Pancreas (tissue), 10 donors: ENCODE measurements at places on chromosomes 6 and 20. TPM values are rescaled to one million over a fixed set of nuclear protein-coding genes. Genes with fewer than 3 reads are reported as not detected.

GRCh38 chr6:137729866-137730629, 137.0 kb upstream of the TNFAIP3 start:
- no peaks in the 10 kb centered on the region for H3K4me1 ChIP-seq
- no peak for DNase-seq
- H3K36me3 ChIP-seq: no peaks in the 10 kb centered on the region
- no peak overlapping the region for H3K4me3 ChIP-seq
- H3K27me3 ChIP-seq: no peaks in the 10 kb centered on the region

DNA sequence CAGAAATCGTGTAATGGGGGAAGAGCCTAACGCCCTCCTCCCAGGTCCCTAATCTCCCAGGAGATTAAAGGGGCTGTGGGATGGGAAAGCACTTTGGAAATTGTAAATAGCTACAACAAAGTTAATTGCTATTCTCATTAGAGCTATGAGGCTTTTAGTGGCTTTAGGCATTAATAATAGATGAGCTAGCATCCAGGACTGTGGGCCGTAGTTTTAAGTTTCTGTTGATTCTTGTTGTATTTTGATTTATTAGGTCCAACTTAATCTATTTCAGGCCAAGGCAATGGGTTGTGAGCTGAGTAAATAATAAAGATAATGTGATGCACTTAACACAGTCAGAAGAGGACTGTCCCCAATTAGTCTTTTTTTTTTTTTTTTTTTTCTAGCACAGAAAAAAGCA, 67.7 kb downstream of the ANKRD6 start:
- no peaks in the 10 kb centered on the region for H3K27me3 ChIP-seq
- H3K4me1 ChIP-seq: no peaks in the 10 kb centered on the region
- no peaks in the 10 kb centered on the region for H3K36me3 ChIP-seq
- H3K27ac ChIP-seq: no peak overlapping the region
- no peak for DNase-seq

GRCh38 chr6:79810871-79811270, 136.5 kb downstream of the ELOVL4 start:
- H3K27me3 ChIP-seq: no peaks in the 10 kb centered on the region
- H3K36me3 ChIP-seq: no peaks in the 10 kb centered on the region
- no peak for DNase-seq

Gene PSORS1C1
- polyA plus RNA-seq: 0.70 TPM

DNA sequence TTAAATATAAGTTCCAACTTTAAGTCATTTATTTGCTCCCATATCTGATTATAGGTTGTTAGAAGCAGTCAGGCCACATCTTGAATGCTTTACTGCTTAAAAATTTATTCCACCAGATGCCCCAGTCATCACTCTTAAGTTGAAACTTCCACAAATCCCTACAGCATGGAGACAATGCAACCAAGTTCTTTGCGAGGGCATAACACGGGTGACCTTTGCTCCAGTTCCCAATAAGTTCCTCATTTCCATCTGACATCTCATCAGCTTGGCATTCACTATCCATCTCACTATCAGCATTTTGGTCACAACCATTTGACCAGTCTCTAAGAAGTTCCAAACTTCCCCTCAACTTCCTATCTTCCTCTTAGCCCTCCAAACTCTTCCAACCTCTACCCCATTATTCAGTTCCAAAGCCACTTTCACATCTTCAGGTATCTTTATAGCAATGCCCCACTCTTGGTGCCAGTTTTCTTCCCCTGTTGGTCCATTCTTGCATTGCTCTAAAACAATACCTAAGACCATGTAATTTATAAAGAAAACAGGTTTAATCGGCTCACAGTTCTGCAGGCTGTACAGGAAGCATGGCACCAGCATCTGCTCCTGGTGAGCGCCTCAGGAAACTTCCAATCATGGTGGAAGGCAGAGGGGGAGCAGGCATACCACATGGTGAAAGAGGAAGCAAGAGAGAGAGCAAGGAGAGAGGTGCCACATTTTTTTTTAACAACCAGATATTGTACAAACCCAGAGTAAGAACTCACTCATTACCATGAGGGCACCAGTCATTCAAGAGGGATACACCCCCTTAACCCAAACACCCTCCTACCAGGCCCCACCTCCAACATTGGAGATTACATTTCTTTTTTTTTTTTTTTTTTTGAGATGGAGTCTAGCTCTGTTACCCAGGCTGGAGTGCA, 15.9 kb upstream of the ITPR3 start:
- H3K36me3 ChIP-seq: no peaks in the 10 kb centered on the region
- H3K4me1 ChIP-seq: no peaks in the 10 kb centered on the region
- no peaks in the 10 kb centered on the region for H3K27me3 ChIP-seq
- no peak for DNase-seq

Gene NFATC2
- 1.5 TPM for polyA plus RNA-seq

Gene WASF1
- polyA plus RNA-seq: 3.8 TPM

GRCh38 chr6:3318821-3319540, 60.2 kb downstream of the PSMG4 start:
- DNase-seq: no peak
- no peaks in the 10 kb centered on the region for H3K4me1 ChIP-seq
- H3K36me3 ChIP-seq: no peaks in the 10 kb centered on the region
- no peaks in the 10 kb centered on the region for H3K27me3 ChIP-seq

GRCh38 chr6:77774457-77774856, 121.6 kb downstream of the MEI4 start:
- H3K36me3 ChIP-seq: no peaks in the 10 kb centered on the region
- no peaks in the 10 kb centered on the region for H3K27me3 ChIP-seq
- no peak overlapping the region for H3K4me3 ChIP-seq
- H3K27ac ChIP-seq: no peak overlapping the region
- H3K4me1 ChIP-seq: no peaks in the 10 kb centered on the region

GRCh38 chr6:163459007-163459406, 44.5 kb downstream of the QKI start:
- DNase-seq: no peak
- peaks cover 4% of the 10 kb centered on the region for H3K4me1 ChIP-seq
- H3K36me3 ChIP-seq: no peaks in the 10 kb centered on the region
- H3K27me3 ChIP-seq: no peaks in the 10 kb centered on the region
- H3K4me3 ChIP-seq: no peak overlapping the region

Gene CYP24A1
- not detected for polyA plus RNA-seq

- DNase-seq: no peak
- H3K36me3 ChIP-seq: no peaks in the 10 kb centered on the region
- no peaks in the 10 kb centered on the region for H3K4me1 ChIP-seq
- no peak overlapping the region for H3K27ac ChIP-seq
- no peaks in the 10 kb centered on the region for H3K27me3 ChIP-seq
- no peak overlapping the region for H3K4me3 ChIP-seq
Measured at GRCh38 chr6:14228571-14228970, 111.0 kb downstream of the CD83 start.
